NCI-H2081 treated with DMSO at 0.1 percent for 48 hours (cell line): ENCODE measurements at places on chromosomes 11 and 22.
A peak's percentile ranks its signal among the peaks of the same experiment; 100 is the strongest.

- DNase-seq, result no peak
Measured at GRCh38 chr11:73866095-73866579, 10.5 kb downstream of the COA4 start.

DNA sequence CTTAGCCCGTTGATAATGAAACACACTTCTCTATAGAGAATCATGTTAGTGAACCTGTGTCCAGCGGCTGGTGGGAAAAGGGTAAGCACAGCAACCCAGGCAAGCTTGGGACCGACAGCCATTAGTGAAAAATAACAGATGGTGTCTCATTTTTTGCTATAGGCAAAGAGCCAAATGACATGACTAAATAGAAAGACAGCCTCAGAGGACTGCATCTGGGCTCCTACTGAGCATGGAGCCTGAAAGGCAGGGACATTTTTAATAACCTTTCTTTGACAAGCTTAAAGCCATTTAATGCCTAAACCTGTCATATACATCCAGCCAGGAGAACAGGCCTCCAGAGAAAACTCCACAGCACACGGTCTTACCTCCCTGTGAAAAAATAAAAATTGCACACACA is 67.0 kb downstream of the FANCF start:
- peak; percentile 11 for DNase-seq

GRCh38 chr11:95734009-95734572 is 55.5 kb downstream of the FAM76B start:
- no peak for DNase-seq

GRCh38 chr11:113289431-113290187 is 24.8 kb upstream of the TTC12 start:
- no peak for DNase-seq

GRCh38 chr11:57357856-57358255 is 19.7 kb downstream of the P2RX3 start:
- DNase-seq, result no peak

DNA sequence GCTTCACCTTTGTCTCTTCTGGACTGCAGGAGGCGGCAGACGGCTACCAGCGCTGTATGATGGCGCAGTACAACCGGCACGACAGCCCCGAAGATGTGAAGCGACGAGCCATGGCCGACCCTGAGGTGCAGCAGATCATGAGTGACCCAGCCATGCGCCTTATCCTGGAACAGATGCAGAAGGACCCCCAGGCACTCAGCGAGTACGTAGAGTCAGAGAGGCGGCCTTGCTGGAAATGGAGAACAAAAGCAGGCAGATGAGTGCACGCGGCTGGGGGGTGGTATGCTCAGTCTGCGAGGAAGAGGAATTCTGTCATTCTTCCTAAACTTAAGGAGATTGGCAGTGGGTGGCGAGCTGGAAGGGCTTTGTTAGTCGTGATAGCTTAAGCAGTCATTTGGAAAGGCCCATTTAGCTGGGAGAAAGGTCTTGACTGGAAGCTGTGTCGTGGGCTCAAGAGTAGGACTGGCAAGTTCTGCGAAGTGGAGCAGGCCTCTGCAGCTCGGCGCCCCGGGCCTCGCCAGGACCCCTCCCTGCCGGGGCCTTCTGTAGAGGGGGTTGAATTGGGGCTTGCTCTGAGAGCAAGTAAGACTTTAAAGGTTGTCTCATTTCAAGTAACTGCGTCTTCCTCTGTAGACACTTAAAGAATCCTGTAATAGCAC is 3.0 kb upstream of the FERMT3 start:
- DNase-seq, result no peak

DNA sequence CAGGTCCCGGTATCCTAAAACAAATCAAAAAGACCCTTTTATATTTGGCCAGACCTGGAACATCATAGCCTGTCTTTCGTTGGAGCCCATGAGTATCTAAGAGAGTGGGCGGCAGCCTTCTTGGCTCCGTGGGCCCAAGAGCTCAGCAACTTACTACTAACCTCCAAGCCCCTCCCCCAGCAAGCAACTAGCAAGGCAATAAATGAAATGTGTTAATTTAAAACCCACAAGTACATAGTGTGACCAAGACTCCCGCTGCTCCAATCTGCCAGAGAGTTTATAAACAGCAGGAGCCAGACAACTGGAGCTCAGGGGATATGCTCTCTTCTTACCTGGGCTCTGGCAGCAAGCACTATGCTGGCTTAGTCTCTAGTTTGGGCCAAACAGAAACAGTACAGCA is 40.8 kb upstream of the CYP2D6 start:
- DNase-seq, result no peak

- DNase-seq, result no peak
Measured at GRCh38 chr11:104772806-104773241, 125.4 kb downstream of the CASP12 start.

GRCh38 chr11:3737386-3737933 is 59.9 kb downstream of the NUP98 start:
- DNase-seq, result no peak

- DNase-seq, result no peak
Measured at GRCh38 chr11:128328955-128329551, 258.3 kb downstream of the ETS1 start.

GRCh38 chr11:64694026-64694755 is 28.8 kb downstream of the NRXN2 start:
- DNase-seq, result no peak

GRCh38 chr11:72039856-72040401 is 40.4 kb downstream of the NUMA1 start:
- no peak for DNase-seq

DNA sequence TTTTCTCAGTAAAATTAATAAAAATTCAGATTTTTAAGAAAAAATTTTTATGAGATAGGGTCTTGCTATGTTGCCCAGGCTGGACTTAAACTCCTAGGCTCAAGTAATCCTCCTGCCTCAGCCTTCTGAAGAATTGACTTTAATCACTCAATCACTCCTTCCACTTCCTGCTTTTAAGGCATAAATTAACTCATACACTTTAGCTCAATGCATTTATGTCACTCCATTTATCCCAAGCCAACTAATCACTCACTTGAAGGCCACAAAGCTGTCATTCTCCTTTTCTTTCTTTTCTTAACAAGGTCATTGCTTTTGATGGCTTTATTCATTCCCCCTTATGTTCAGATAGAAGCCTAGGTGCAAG is 877 bp downstream of the ALG9 start:
- peak; percentile 7 for DNase-seq

GRCh38 chr11:100778166-100778785 is 91.2 kb downstream of the ARHGAP42 start:
- no peak for DNase-seq

DNA sequence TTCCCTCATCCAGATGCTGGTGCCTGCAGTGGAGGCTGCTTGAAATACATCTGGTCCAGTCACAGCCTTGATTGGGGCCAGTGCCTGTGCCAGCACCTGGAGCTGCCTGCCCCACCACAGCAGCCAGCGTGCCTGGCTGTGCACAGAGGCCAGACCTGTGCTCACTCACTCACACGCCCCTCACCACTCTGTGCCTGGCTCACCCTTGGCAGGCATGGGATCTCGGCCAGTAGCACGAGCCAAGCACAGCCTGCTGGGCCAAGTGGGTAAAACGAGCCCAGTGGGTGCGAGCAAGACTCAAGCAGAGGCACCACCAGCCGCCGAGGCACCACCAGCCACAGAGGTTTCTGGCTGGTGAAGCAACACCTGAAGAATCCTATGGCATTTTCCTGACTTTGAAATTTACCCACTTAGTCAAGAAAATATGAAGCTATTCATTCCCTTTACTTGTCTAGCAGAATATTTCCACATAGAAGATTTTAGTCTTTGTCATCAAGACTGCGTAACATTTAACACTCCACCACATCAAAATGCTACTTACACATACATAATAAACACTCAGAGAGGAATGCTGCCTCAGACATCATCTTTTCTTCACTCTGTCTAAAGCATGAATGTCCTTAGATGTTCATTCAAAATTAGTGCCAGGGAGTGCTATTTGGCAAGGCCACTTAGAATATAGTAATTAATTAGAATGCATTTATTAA is 424.3 kb upstream of the FAT3 start:
- no peak for DNase-seq

DNA sequence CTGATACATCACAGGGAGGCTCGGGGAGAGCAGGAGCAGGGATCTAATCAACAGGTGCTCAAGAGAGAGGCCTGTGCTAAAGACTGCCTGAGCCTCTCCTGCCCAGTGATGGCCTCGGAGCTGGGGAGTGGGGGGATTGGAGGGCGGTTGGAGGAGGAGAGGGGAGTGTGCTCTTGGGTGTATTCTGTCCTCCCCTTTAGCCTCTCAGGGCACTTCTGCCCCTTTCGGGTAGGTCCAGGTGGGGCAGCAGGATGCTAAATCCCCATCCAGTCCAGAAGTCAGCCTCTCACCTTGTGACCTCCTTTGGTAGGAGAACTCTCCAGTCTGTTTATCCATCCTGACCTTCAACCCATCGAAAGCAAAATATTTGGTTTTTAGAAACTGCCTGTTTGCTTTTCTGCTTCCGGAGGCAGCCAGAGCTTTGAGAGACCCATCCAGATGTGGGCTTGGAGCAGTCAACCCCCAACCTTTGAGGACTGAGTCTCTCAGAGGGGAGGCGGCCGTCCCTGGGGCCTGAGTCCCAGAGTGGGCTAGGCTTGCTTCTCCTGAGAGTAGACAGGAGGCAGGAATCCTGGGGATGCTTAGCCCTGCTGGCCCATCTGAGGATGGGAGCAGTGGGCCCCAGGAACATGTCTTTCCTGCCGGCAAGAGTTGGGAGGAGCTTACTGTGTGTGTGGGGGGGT is 105.2 kb upstream of the SYT13 start:
- DNase-seq, result no peak

DNA sequence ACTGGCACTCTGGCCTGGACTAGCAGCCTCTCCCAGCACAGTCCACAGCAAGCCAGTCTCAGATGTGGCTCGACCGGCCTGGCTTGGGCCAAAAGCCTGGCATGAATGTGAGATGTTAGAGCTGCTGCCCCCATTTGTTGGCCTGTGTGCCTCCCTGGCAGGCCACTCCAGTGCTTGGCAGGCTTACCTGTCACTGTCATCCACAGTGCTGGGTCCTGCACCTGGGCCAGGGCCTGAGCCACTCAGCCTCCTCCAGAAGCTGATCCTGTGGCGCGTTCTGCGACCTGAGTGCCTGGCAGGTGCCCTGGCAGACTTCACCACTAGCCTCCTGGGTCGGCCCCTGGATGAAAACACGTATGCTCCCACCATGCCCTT is 36.1 kb downstream of the RRP8 start:
- no peak for DNase-seq

DNA sequence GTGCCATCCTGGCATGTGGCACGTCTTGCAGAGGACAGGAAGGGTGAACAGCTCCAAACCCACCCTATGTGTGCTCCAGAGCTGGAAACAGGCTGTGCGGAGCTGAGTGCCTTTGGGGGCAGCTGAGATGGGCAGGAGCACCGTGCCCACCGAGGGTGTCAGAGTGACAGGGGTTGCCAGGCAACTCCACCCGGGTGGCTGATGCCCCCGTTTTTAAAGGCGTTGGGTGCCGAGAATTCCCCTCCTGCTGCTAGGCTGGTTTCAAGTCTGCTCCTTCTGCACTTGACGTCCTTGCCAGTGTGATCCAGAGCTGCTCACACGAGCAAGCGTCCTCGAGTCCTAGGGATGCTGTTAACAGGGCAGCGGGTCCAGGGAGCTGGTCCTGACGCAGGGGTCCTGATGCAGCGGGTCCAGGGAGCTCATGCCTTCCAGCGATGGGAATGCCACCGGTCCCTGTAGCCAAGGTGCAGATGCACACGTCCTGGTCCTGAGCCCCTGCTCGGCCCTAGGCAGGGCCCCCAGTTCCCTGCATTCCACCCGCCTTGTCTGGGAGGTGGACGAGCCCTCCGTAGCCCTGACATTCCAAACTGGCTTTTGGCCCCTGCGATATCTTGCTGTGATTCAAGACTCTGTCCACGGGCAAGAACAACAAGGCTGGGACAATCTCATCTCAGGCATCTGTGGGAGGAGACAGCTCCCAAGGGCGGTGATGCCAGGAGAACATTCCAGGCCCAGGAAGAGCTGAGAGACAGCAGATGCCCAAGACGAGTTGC is 4.9 kb downstream of the KCNQ1 start:
- no peak for DNase-seq

DNA sequence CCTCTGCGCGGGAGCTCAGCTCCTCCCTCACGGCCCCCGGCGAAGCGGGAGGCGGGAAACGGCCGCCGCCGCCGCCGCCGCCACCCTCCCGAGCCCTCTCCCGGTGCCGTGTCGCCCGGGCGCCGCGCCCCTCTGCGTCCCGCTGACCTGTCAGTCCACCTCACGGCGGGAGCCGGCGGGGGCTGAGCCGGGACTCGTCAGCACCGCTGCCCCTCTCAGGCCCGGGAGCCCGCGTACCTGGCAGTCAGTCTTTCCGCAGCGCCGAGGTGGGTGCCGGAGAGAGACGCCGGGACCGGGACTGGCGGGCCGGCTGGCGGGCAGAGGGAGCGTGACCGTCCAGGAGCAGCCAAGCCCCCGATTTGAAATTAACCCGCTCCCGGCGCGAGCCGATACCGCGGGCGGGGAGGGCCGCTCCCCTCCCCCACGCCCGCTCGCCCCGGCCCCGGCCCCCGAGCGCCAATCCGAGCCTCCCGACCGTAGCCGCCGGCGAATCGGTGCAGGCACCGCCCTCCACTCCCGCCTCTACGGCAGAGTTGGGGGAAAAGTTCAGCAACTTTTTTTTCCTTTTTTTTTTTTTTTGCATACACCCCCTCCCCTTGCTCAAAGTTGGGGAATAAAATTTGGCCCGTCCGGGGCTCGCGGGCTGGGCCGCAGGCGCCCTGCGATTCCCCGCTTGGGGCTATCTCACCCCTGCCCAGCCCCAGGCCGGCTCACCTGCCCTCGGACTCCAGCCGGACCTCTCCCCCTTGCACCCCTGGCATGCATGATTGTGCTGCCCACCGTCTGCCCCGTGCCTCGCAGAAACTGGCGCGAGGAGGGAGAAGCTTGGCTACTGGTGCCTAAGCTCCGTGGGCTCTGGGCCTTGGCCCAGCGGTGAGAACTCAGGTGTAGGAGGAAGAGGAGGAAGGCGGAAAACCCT is 774 bp upstream of the E2F8 start:
- DNase-seq, result no peak

- DNase-seq, result no peak
Measured at GRCh38 chr11:132852361-132852760, 679.9 kb downstream of the OPCML start.

- DNase-seq, result no peak
Measured at GRCh38 chr11:78782725-78783124, 208.1 kb upstream of the NARS2 start.

DNA sequence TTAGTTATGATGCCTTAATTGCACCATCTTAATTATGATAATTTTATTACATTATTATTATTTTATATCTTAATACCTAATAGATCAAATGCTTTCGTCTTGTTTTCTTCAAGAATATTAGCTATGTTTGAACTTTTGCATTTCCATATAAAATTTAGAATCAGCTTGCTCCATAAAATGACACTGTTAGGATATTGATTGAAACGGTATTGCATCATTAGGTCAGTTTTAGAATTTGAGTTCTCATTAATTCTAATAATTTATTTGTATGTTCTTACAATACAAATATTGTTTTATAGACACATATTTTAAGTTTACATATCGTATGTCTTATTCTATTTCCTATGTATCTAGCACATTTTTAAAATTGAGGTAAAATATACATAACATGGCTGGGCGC is 6.7 kb downstream of the CFAP68 start:
- DNase-seq, result no peak

DNA sequence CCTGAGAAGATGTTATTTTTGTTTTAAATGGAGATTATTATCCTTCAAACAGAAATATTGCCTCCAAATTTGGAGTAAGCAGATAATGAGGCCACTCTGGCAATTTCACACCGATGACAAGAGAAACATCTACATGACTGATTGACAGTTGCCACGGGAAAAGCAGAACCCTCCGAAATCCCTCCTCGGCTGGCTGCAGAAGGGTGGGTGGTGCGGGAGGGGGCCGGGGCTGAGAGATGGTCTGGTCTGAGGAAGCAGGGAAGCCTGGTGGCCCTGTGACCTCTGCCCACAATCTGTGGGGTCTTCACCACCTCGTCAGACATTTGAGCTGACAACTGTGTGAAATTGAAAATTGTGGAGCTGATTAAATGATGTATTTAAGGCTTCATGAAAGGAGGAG is 503.2 kb downstream of the MN1 start:
- no peak for DNase-seq
